ENCODE measurements at places on chromosomes 16 and 17. TPM values are rescaled to one million over a fixed set of nuclear protein-coding genes. Genes with fewer than 3 reads are reported as not detected.

GRCh38 chr16:57537194-57537505, 779 bp upstream of the CCDC102A start:
- DNase-seq, result no peak

NXPH3 gene
- total RNA-seq, result 1.0 TPM

MEFV gene
- total RNA-seq, result 1.7 TPM

- no peak for DNase-seq
Measured at GRCh38 chr17:30557916-30558685, 80.9 kb downstream of the GOSR1 start.

DNA sequence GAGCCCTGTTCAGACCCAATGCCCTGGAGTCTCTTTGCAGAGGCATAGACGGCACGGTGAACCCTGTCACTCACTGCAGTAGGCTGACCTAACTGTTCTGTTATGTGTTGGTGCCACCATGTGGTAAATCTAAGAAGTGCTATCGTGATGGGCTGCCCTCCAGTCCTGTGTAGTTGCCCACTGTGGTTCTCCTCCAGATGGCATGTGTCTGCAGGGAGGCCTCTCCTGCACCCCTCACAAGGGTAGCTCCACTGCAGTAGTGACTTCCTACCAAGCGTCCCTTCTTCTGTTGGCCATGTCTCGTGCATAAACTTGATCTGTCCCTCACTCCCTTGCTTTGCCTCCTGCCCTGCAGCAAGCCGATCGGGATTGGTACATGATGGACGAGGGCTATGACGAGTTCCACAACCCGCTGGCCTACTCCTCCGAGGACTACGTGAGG, 5.8 kb downstream of the DHX38 start:
- peak; percentile 41 for DNase-seq

ODAD4 gene
- total RNA-seq, result 1.3 TPM

GRCh38 chr17:80927791-80928216, 63.8 kb upstream of the CHMP6 start:
- no peak for DNase-seq

DNA sequence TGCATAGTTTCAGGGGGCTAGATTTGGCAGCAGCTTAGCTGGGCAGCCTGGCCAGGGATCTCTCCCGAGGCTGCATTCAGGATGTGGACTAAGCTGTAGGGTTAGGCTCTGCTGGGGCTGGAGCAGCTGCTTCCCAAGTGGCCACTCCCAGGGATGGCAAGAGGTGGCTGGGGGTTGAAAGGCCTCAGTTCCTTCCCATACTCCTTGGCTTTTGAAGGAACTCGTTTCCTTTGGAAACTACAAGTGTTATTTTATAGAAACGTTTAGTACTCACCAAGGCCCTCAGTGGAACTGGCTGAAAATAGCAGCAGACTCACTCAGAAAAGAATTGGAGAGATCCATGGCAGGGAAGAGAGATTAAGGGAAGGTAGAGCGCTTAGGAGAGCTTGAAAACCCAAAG, 76.4 kb downstream of the WWP2 start:
- no peak for DNase-seq

DNA sequence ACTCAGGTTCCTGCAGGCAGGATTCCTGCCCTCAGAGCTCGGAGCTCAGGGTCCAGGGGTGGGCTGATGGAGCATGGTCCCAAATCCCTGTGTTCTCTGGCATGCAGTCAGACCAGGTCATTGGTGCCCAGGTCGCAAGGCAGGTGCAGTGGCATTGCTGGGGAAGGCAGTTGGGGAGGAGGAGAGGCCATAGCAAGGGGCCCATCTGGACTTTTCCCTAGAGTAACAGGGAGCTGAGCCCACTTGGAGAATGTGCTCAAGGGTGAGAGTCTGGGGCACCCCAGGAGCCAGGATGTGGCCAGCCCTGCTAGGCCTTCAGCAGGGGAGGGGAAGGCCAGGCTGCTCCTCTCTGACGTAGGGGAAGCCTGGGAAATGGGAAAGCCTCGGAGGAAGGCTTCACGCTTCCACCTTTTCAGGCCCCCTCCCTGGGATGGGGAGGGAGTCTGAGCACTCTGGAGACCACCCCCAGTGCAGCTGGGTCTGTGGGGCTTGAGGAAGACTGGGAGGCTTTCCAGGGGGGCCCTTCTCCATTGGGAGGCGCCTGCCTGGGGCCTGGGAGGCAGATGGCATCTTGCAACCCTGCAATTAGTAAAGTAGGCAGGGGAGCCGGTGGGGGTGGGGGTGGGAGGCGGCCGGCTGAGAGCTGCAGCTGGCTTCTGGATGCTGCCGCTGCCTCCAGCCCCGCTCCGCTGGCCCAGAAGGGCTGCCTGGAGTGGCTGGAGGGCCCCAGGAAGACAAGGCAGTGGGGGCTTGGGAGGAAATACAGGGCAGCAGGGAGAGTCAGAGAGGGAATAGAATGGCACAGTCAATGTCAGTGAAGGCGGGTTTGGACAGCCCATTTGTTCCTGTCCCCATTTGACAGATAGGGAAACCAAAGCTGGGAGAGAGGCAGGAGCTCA, 21.1 kb upstream of the DOK4 start:
- DNase-seq, result no peak

DNA sequence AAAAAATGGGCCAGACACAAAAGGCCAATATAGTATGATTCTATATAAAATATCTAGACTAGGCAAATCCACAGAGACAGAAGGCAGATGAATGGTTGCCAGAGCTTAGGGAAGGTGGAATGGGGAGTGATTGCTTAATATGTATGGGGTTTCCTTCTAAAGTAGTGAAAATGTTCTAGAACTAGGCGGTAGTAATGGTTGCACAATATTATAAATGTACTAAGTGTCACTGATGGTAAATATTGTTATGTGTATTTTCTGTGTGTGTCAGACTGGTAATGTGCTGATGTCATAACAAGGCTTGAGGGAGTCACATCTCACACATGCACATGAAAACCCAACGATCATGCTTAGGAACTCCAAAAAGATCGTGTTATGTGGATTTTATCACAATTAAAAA, 106.9 kb upstream of the SIAH1 start:
- no peak for DNase-seq

NTN1 gene
- 5.8 TPM for total RNA-seq

- no peak for DNase-seq
Measured at GRCh38 chr17:50487213-50488096, 8.8 kb downstream of the RSAD1 start.

DNA sequence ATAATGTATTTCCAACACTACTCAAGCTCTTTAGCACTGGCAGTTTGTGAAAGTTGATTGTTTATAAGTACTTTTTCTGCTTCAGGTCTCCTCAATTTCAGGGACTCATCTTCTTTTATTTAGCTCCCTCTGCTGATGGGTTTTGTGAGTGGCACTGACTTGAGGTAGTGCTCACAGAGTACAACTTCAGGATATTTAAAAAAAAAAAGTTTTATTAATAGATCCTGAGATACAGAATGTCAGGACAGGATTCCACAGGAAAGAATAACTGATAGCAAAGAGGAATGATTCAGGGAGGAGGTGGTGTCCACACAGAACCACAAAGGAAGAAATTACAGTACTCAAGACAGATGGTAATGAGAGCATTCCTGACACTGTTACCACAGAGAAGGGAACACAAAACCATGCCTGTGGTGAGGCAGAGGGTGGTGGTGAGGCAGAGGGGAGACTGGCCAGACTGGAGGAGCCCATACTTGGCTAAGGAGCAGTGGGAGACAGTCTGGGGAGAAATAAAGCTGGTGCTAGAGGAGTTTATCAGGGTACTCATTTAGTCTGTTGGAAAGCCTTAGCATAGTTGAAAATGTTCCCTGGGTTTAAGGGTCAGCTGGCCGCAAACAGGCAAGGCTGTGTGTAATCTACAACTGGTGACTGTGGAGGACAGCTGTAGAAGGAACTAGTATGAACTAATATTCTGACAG, 63.7 kb downstream of the SPAG9 start:
- no peak for DNase-seq

GRCh38 chr17:50037321-50038107, 18.4 kb upstream of the ITGA3 start:
- peak; percentile 81 for DNase-seq

- no peak for DNase-seq
Measured at GRCh38 chr17:21674242-21674731, 18.0 kb upstream of the KCNJ18 start.

GRCh38 chr16:23509782-23510163, 521 bp downstream of the GGA2 start:
- DNase-seq, result no peak

GRCh38 chr17:73646409-73647300, 2.4 kb upstream of the SDK2 start:
- DNase-seq, result peak; percentile 13

DNA sequence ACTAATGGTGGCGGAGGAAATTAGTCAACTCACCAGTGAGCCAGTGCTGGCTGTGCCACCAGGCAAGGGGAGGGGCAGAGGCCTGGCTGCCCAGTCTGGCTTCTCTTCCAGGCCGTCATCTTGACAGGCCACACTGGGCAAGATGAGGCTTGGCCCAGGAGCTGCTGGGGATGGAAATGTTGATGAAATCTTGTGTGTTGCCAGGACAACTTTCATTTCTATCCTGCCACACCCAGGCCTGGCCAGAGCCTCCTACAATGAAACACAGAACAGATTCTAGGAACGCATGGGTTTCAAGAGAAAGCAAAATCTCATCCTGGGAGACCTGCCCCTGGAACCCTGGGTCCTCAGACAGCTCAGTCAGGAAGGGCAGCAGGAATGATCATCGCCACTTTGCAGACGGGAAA, 9.3 kb downstream of the HEXIM2 start:
- peak; percentile 87 for DNase-seq

IGF2BP1 gene
- 1.8 TPM for total RNA-seq

DNA sequence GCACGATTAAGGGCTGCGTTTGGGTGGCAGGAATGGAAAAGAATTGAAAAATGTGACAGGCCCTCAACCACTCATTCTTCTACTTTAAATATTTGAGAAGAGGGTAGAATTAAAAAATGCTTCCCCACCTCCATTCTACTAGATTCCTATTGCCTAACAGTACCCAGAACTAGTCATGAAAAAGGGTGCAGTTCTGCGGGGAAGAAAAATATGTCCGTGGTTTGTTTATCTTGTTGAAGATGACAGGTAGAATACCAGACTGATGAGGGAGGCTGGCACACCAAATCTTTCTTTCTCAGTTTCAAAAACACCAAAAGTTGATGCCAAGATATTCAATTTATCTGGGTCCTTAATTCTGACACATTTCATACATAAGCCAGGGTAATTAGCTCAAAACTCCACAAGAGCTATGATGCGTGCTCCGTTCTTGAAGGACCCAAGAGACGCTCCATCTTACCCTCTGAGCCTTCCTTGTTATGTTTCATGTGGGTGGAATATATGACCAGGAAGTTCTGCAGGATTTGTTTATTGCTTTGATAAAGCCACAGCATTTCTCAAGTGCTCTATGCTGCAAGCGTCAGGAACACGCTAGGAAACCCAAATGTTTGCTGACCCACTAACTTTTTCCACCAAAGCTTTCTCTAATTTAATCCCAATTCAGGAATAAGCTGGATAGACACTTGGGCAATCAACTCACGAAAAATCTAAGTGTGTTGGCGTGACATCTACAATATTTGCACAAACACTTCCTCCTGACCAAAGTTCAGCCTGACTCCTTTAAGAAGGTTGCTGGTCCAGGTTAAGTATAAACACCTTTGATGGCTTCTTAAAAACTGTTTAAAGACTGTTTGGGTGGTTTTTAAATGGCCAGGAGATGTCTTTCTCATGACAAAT, 20.6 kb upstream of the GAN start:
- peak; percentile 64 for DNase-seq

DNA sequence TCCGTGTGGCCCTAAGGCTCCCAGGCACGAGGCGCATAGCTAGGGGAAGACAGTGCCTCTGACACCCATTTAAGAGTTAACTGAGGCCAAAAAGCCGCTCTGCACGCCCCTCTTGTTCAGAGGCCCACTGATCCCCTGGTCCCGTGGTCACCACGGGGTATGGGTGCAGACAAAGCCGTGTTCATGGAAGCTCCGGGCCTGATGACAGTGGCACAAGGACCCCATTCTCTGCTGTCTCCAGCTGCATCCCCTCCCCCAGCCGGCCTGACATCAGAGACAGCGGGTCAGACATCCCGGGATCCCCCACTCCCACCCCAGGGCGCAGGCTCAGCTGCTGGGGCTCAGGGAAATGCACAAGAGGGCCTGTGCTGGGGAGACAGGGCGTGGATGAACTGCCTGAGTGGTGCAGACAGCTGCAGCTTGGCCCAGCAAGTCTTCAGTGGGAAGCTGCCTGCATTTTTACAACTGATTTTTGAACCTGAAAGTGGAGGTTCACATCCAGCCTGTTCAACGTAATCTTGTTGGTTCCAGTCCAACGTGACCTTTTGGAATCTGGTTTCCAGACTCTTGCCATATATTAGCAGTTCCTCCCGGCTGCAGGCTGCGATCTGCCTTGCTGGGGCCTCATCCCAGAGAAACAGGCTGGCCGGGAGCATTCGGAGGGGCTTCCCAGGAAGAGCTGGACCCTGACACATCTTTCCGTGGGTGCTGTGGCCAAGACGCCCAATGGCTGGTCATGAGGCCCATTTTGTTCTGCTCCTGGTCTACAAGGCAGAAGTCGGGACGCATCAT, 9.7 kb upstream of the BAHCC1 start:
- DNase-seq, result peak; percentile 81

DNA sequence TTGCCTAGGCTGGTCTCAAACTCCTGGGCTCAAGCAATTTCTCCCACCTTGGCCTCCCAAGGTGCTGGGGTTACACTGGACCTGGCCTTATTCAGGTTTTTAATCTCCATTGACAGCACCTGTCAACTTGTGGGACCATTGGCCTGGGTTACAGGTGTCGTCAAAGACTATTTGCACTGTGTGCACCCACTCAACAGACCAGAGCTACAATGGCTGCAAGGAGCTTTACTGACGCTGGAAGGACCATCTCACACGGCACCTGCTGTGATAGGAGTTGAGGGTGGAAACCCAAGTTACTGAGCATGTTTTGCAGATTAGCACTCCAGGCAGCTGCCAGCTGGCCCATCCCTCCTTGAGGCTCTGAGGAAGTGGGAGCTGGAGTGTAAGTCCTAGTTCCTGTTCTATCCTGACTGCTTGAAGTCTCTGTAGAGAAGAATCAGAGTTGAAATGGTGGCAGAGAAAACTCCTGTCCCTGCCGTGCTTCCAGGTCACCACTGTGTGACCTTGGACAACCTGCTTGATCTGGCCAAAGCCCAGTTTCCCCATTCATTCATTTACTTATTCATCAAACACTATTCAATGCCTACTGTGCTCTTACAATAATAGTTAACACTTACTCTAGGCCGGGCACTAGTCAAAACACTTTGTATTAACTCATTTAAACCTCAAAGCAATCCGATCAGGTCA, 42.4 kb upstream of the LONP2 start:
- peak; percentile 41 for DNase-seq

RAB34 gene
- 96.9 TPM for total RNA-seq

C16orf96 gene
- total RNA-seq, result 0.43 TPM

MYH1 gene
- total RNA-seq, result not detected

NOG gene
- not detected for total RNA-seq

GRCh38 chr17:72175263-72175662, 54.4 kb downstream of the SOX9 start:
- peak; percentile 61 for DNase-seq

- no peak for DNase-seq
Measured at GRCh38 chr17:61426482-61427304, 25.5 kb upstream of the TBX4 start.

GRCh38 chr17:44782326-44782850, 23.6 kb downstream of the ADAM11 start:
- no peak for DNase-seq

GRCh38 chr17:63437287-63438091, 8.6 kb downstream of the CYB561 start:
- peak; percentile 65 for DNase-seq
